ENCODE measurements at places on chromosomes 3 and 15. TPM values are rescaled to one million over a fixed set of nuclear protein-coding genes. Genes with fewer than 3 reads are reported as not detected.

GRCh38 chr15:62324382-62324781, 159.3 kb upstream of the C2CD4B start:
- no peak for DNase-seq

- DNase-seq, result no peak
These were observed 62.1 kb upstream of the SLC6A11 start for GRCh38 chr3:10753964-10754363.

GRCh38 chr3:143207338-143207961, 87.9 kb downstream of the CHST2 start:
- DNase-seq, result no peak

DNA sequence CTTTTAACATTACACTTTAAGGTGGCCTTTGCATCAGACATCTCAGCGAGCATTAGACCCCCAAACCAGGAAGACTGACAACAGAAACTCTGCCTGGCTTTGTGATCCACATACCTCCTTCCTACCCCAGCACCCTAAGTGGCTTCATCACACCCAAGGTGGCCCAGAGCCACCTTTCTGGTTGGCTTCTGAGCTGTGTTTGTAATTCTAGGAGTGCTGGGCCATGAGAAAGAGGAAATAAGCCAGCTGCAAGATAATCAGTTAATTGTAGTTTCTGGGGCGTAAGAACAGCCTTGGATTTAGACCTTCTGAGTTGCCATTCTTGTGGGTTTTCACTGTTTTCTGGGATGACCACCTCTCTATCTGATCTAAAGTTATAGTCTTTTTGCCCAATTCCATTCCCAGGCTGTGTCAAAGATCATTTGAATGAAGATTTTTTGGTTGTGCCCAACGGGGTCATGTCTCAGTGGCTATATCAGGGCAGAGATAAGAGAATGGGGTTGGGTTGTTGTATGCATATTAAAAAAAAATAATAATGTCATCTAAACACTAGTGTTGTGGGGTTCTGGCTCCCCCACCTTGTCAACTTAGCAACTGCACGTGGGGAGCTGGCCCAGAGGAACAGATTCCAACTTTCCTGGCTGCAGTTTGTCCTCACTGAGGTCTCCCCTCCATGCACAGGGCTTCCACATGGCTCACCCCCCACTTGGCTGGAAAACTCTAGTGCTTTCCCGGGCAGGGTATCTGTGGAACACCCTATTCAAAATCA, 234.8 kb upstream of the WNT5A start:
- DNase-seq, result no peak

Gene CD86
- total RNA-seq, result 19.7 TPM

DNA sequence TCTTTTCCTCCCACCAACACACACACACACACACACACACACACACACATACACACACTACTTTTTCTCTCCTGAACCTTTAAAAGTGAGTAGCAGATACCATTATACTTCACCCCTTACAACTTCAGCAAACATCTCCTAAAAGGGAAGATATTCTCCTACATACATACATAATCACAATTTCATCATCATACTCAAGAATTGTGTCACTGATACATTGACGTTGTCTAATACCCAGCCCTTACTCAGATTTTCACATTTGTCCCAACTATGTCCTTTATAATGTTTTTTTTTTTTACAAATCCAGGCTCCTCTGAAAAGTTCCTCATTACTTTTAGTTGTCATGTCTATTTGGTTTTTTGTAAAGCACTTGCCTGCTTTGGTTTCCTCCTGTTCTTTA, 18.5 kb downstream of the ABHD6 start:
- DNase-seq, result no peak

Data from aorta (tissue), 5 donors.